Activated T-cell treated with anti-CD3 and anti-CD28 coated beads, Interleukin-2, amount 50 U/mL, for 48 hours (primary cell): ENCODE measurements at places on chromosomes 5 and 9.

DNA sequence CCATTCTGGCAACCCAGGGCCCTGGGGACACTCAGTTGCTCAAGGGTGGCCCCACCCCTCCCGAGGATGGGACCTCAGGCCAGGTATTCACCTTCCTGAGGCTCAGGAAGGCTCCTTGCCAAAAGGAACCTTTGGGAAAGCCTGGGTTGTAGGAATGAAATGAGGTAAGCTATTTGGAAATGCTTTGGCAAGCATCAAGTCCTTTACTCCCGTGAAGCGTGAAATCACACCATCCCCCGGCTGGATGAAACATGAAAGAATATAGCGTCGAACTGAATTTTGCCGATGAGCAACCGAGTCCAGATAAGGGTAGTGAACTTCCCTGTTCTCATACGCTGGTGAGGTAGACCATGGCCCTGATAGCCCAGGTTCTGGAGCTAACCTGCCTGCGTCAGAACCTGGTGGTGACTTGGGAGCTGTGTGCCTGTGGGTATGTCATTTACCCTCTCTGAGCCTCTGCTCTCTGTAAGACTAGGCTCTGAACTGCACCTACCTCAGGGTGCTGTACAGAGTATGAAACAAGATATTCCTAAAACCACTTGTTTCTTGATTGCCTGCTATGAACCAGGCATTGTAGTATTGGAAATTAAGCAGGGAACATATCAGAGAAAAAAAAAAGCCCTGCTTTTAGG is 105.3 kb upstream of the BOD1 start:
- no peak for DNase-seq

GRCh38 chr5:31987985-31988710 is 186.0 kb downstream of the GOLPH3 start:
- no peak for DNase-seq

DNA sequence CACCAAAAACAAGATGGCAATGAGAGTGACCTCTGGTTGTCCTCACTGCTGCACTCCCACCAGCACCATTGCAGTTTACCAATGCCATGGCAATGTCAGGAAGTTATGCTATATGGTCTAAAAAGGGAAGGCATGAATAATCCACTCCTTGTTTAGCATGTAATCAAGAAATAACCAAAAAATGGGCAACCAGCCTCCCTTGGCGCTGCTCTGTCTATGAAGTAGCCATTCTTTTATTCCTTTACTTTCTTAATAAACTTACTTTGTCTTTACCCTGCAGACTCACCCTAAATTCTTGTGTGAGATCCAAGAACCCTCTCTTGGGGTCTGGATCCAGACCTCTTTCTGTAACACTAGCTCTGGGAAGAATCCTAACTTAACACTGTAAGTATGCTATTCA is 127.4 kb upstream of the IFNE start:
- DNase-seq = no peak

DNA sequence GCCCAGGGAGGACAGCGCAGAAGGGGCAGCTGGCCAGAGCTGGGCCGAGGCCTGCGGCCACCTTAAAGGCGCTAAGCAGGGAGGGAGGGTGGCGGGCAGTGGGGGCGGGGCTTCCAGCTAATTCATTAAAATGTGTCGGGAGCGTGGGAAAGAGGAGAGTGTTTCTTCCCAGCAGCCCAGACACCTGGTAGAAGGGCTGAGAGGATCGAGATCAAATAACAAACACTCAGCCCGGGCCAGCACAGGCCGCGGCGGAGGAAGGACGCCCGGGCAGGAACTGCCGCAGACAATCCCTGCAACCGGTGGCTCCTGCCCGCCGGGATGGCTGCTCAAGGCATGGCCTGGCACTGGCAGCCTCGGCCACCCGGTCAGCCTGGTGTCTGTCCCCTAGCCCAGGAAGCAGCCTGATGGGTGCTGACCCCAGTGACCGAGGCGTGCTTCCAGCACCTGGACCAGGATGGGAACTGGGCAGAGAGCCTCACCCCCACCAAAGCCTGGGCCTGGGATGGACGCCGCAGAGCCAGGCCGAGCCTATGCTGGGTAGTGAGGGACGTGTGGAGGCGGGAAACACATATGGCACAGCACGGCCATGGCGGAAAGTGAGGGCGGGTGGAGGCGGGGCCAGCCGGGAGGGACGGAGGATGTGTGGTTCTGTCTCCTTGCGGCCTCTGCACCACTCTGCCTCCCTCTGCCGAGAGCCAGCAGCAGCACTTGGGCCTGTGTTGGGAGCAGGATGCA is 3.2 kb upstream of the NRARP start:
- DNase-seq = peak; percentile 78

- DNase-seq = no peak
Measured at GRCh38 chr9:126329476-126330275, 3.0 kb downstream of the MVB12B start.

- no peak for DNase-seq
Measured at GRCh38 chr9:72217306-72217842, 68.1 kb downstream of the GDA start.

DNA sequence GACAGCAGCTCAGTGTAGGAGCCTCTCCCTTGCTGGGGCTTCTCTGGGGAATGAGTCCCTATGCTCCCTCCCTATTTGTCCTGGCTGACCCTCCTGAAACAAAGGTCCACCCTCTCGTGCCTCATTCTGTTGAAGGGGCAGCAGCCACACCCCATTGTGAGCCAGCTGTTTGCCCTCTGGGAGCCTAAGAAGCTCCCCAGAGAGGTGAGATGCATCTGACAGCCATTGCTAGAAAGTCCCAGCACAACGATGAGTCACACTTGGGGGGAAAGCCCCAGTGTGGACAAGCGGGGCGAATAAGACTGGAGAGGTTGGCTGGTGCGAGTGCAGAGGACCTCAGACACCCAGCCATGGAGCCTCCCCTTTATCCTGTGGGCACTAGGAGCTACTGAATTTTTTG is 101.4 kb downstream of the PPARGC1B start:
- peak; percentile 55 for DNase-seq
